Mesothelial cell of epicardium (in vitro differentiated cells): ENCODE measurements at places on chromosomes 13 and 19.

DNA sequence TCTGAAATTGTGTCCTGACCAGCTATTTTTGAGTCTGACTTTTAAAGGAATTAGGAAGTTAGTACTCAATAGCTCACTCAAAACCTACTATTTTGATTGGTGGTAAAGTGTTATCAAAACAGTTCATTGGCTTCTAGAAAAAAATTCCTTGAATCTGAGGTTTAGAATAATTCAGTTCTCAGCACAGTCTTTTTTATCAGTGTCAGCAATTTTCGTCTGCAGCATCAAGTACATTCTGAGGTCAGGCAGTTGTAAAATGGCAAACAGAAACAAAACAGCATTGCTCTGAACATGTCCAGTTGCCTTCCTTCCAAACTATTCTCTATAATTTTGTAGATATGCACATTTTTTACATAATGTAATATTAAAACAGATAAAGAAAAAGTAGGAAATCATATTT lies 1644.1 kb downstream of the SLITRK5 start:
- no peak for DNase-seq

DNA sequence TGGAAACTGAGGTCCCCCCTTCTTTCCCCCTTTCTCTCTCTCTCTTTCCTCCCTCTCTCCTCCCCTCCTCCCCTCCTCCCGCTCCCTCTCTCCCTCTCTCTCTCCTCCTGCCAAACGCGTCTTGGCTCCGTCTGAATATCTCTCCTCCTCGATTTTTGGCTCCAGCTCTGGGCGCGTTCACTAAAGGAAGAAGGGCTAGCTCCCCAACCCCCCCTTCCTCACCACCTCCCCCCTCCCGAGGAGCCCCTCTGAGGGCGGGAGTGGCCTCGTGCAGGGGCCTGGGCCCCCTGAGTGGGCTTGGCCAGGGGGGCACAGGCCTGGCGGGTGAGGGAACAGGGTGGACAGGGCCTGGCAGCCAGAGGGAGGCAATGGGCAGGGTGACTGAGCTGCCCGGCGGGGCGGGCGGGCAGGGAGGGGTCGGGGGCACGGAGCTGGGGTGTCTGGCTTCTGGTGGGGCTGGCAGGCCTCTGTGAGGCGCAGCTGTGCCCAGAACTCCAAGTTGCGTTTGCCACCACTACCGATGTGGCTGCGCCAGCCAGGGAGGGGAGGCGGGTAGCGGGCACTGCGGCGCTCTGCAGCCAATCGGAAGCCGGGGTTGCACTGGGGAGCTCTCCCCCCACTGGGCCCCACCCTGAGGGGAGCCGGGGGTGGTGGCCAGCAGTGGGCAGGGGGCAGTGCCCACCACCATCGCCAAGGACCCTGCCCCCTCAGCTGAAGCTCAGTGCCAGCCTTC lies 7.1 kb downstream of the NFIX start:
- DNase-seq, result no peak

DNA sequence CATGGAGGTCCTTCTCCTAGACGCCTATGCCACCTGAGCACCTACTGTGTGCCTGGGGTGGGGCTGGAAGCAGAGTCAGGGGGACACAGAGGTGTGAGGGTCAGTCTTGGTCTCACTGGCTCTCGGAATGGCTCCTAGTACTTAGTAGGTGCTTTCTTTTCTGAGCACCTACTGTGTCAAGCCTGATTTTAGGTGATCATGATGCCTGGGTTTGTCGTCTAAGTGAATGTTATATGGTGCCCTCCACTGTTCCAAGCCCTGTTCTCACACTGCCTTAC lies 20.0 kb downstream of the MYH14 start:
- no peak for DNase-seq

GRCh38 chr13:43391036-43391435 lies 367.6 kb downstream of the DNAJC15 start:
- DNase-seq, result no peak

DNA sequence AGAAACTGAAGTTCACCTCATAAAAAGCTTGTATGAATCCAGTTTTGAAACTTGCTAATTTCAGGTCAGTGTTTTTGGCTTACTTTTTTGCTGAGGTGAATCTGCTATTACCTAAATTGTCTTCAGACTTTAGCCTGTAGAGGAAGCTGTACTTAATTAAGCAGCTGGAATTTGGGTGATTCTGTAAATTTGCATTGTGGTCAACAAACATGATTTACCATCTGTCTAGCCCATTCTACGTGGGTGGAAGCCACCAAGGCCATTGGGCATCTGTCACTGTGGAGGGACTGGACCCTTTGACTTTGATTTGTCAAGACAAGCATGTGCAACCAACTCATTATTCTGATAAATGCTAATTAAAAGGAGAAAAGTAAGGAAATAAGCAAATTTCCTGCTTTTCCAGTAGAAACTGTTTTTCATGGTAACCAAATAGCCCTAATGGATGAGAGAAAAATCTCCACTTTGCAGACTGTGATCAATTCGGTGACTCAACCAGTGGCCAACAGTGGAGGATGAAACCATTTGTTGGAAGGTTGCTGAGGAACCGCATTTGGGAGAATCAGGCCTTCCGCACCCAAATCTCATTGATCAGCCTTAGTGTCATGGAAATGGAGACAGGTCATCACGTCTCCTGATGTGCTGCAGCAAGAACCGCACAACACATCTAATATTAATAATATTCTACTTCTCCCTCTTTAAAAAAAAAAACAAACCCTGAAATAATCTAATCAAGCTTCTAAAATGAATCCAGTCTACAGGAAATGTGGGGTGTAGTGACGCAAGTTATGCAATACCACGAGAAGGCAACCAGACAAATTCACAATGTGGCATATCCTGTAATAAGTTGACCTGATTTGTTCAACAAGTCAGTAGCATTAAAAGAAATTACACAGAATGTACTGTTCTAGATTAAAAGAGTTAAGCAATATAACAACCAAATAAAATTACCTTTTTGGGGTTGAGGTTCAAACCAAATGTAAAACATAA lies 54.3 kb downstream of the GARRE1 start:
- DNase-seq, result no peak

GRCh38 chr19:3397266-3398022 lies 31.1 kb downstream of the NFIC start:
- DNase-seq, result no peak

DNA sequence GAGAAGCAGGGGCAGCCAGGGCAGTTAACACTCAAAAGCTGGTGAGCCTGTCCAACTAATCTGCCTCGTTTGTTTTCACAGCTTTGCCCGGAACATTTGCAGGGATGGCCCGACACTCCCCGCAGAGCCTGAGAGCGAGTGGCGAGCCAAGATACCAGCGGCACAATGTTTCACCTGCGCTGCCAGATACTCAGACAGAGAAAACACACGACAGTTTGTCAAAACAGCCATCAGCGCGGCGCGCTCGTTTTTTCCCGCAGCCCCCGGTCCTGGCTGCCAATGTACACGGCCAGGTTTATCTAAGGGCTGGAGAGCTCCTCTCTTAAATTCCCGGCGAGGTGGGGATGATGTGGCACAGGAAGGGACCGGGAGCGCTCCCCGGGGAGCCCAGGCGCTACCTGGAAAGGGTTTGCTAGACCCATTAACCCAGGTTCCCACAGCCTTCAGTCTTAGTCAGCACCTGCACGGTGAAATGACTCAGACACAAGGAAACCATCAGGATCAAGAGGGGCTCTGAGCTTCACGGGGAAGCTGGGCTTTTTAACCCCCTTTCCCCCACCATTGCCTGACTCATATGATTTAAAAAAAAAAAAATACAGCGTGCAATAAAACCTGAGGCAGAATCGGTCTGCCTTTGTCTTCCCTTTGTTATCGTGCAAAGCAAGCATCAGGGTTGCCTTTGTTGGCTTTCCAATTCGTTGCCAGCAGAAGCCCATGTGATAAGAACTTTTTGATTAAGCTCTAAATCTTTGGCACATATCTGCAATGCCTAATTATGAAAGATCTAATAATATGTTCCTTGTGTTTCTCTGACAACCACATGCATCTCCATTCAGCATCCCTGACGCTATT lies 186.2 kb downstream of the EFNB2 start:
- peak; percentile 53 for DNase-seq

GRCh38 chr13:75762955-75763354 lies 126.8 kb downstream of the LMO7 start:
- no peak for DNase-seq

DNA sequence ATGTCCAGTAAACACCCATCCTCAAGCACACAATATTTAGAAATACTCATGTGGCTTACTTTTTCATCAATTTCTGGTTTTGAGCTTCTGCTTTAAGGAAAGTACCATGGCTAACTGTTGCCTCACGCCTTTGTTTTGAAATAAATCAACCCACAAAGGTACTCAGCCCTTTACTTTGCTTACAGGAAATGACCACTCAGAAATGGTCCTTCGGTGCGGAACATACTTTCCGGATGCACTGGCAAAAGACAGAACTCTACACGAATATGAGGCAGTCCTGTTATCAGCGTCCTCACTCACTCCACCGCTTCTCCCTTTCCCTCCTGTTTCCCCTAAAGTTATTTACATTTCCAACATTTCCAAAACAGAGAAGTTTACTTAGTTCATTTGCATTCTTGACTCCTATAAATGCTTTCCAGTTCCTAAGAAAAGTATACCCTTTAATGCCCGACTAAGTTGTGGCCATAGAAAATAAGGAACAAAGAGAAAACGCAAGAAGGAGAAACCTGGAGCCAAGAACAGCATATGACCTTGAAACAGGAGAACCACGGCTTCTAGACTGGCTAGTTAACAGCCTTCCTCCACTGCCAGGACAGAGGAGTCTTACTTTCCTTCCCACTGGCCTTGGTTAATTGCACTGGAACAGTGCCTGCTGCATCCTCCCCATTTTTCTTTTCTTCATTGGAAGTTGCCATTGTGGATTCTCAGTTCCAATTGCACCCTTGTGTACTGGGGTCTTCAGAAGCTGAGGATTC lies 10.6 kb downstream of the FPR2 start:
- DNase-seq, result no peak

GRCh38 chr19:18441804-18442788 lies 4.2 kb upstream of the ISYNA1 start:
- DNase-seq, result no peak

DNA sequence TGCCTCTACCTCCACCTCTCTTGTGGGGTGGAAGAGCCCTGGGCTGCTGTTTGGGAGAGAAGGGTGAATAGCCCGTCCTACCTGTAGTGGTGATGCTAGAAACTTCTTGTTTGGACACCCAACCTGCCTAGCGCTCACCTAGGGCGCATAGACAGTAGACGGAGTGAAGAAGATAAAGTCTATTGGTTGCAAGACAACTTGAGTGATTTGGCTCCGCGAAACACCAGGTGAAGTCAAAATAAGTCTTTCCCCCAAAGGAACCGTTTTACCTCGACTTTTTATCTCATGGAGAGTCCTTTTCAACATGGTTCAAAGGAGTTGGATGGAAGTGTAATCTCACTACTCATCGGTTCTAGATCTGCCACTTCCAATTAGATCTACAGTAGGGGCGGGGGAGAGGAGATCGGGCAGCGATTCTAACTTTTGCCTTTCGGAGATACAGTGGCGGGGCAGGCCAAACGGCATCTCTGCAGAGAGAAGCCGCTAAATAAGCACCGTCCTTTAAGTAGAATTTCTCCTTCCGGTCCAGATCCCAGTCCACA lies 694 bp upstream of the ZIC5 start:
- DNase-seq, result no peak

DNA sequence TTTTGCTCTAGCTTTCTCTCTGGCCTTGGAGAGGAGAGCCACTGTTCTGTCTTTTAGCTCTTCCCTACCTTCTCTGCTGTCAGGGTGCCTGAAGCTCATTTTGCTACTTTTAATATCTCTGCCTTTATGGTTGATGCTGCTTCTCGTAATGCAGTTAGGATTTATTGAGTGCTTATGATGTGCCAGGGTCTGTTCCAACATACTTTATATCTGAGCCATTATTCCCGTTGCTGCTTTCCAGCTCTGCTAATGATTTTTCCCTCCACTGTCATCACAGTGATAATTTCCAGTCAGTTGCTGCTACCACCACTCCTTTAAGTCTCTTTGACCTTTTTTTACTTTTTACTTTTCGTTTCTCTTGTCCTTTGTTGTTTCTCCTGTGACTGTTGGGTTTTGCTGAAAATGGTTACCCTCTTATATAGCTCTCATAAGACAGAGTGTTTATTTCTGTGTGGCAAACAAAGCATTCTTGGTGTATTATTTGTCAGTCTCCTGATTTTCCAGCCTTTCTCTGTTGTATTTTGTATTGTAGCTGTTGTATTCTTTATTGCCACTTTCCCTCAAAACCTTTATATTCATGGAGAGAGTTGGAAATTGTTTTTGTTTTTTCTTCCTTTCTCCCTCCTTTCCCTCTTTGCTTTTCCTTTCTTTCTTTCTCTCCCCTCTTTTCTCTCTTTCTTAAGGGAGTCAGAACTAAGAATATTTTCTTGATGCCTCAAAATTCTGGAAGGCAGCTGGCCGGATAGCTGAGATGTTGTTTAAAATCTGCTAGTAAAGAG lies 37.4 kb downstream of the COG6 start:
- DNase-seq, result no peak

- DNase-seq, result no peak
These were observed 30.1 kb downstream of the PIP5K1C start for GRCh38 chr19:3669947-3670795.

DNA sequence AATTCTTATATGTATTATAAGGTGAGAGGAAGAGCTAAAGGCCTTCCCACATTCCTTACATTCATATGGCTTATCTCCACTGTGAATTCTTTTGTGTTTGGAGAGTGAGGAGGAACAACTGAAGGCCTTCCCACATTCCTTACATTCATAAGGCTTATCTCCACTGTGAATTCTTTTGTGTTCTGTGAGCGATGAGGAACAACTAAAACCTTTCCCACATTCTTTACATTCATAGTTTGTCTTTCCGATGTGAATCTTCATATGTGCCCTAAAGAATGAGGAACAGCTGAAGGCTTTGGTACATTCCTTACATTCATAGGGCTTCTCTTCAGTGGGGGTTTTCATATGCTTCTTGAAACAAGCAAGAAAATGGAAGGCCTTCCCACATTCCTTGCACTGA lies 13.3 kb downstream of the ZNF699 start:
- DNase-seq, result no peak

DNA sequence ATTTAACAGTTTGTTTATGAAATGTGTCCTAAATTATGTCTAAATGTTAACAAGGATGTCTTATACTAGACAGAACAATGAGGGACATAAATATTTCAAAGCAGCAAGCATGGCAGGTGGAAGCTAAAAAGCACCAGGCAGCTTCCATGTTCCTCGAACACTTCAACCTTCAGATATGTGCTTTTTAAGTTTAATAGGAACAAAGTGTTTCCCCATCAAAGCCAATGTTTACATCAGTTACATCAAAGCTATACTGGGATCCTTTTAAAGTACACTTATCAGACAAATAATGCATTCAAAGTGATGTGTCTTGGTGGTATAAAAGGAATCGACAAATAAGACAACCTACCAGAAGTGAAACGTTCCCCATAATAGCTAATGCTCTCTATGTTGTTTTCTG lies 2841.1 kb upstream of the PCDH20 start:
- DNase-seq, result no peak

- DNase-seq, result no peak
These were observed 114.6 kb downstream of the TDRD3 start for GRCh38 chr13:60511637-60512036.

- no peak for DNase-seq
These were observed 767.9 kb upstream of the SLITRK6 start for GRCh38 chr13:86567119-86567518.

GRCh38 chr13:44703371-44703770 lies 127.2 kb upstream of the TSC22D1 start:
- no peak for DNase-seq
